ENCODE measurements at places on chromosomes 4 and X.
A peak's percentile ranks its signal among the peaks of the same experiment; 100 is the strongest.

DNA sequence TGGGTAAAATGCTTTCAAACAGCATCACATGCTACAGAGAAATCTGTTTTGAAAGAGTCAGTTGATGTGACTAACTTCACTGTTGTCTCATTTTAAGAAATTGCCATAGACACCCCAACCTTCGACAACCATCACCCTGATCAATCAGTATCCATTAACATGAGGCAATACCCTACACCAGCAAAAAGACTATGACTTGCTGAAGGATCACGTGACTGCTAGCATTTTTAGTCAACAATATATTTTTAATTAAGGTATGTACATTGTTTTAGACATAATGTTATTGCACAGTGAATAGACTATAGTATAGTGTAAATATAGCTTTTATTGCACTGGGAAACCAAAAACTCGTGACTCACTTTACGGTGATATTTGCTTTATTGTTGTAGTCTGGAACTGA, 200.0 kb upstream of the ARHGAP24 start:
- DNase-seq: no peak

- no peak for DNase-seq
Observed at GRCh38 chr4:25621027-25621930, 34.4 kb upstream of the SLC34A2 start.

GRCh38 chr4:6532658-6533057, 42.3 kb upstream of the MAN2B2 start:
- DNase-seq: no peak

GRCh38 chr4:186058253-186058979, 10.5 kb upstream of the TLR3 start:
- no peak for DNase-seq

GRCh38 chr4:190017357-190018200, 9.5 kb downstream of the FRG2 start:
- DNase-seq: no peak

DNA sequence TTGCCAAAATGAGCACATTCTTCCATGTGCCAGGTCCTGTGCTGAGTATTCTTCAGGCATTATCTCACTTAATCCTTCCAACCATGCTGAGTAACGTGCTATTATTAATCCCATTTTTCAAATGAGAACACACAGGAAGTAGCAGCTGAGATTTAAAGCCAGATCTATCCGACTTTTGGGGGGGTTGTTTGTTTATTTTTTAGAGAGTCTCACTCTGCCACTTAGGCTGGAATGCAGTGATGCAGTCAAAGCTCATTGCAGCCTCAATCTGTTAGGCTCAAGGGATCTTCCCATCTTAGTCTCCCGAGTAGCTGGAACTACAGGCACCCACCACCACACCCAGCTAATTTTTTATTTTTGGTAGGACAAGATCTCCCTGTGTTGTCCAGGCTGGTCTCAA, 55.5 kb upstream of the TRIM2 start:
- no peak for DNase-seq

GRCh38 chr4:13088726-13089658, 395.1 kb downstream of the RAB28 start:
- no peak for DNase-seq

- DNase-seq: no peak
Observed at GRCh38 chr4:88610771-88611170, 18.5 kb downstream of the HERC3 start.

GRCh38 chr4:95108883-95109421, 351.2 kb downstream of the BMPR1B start:
- DNase-seq: no peak

DNA sequence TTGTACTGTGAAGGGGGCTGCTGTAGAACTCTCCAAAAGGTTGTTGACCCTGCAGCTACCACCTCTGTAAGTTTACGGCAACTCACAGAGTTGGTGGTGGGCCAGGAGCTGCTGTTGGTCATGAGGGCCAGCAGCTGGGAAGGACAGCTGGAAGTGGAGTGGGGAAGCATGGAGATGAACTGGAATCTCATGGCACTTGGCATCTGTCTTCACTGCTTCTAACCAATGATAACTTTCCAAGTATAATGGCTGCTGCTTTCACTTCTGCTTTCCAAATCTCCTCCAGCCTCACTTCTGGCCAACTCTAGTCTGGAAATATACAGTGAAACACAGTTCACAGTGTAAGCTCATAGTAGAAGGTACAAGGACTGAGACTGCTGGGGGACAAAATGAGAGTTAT, 126.5 kb upstream of the INTU start:
- no peak for DNase-seq

DNA sequence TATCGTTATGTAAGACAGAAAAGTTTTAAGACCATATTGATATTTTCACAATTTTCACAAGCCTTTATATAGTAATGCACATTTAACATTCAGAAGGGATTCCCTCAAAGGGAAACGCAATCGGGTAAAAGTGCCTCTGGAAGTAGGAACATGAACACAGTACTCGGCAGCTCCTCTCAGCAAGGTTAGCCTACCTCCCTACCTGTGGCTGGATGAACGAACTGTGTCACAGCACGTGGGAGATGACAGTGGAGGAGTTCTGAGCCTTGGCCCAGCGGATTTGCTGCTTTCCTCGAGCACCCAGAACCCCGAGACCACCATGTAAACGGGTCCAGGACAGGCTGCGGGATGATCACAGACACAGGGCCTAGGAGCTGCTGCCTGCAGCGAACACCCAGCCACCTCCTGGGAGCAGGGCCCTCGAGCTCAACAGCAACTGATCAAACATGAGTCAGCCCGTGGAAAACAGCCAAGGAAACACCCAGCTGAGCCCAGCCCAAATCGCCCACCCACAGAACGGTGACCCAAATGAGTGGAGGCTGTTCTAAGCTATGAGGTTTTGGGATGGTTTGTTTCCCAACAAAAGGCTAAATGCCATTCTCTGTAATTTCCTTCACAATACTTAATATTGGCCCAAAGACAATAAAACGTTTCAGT, 30.4 kb downstream of the FAT1 start:
- DNase-seq: no peak

DNA sequence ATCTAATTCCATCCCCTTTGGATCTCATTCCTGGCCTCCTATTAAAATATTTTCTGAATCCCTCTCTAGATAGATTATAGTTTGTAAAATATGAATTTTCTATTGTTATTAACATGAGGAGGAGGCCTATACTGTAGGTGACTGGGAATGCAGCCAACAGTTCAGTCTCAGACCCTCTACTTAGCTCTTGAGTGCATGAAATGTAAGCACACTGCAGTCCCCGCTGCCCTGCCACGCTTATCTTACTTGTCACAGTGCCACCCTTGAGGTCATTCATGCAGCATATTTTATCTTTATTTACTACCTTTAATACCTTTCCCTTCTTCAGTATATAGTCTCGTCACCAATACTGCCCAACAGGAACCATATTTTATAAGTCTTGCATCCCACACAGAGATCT, 151.0 kb downstream of the CAMK2D start:
- DNase-seq: no peak

DNA sequence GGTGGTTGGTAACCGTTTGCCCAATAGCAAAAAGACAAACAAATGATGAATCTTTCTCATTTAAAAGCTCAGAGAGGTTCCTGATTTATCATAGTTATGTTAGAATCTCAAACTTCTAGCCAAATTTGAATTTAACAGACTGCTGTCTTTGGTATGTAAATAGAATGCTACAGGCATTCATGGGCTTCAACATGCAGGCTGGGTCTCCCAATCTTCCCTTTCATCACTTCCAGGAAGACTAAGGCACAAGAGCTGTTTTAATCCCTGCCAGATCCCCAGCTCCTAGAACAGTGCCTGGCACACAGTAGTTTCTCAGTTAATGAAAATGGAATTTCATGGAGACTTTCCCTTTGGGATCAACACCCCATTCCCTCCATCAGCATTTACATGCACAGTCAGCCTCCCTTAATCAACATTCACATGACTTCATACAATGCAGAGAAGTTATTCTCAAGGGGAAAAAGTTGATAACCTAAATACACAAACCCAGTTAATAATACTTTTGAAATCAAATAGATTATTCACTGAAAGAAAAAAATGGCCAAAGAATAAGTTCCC, 107.6 kb upstream of the C1QTNF7 start:
- DNase-seq: no peak

- no peak for DNase-seq
Observed at GRCh38 chr4:55819634-55820033, at the start of gene EXOC1L. EXOC1L (plus strand) TSS chr4:55819790; CDS start chr4:55820027, 237 bp downstream.

DNA sequence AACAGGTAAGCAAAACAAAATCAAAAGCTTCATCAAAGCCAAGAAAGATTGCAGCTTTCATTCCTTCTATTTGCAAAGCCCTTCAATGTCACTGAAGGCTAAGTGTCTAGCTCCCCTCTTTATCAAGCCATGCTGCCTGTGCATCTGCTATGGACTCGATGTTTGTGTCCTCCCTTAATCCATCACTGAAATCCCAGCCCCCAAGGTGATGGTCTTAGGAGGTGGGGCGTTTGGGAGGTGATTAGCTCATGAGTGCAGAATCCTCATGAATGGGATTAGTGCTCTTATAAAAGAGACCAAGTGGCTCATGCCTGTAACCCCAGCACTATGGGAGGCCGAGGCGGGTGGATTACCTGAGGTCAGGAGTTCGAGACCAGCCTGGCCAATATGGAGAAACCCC, 6.9 kb upstream of the TRIM2 start:
- no peak for DNase-seq

DNA sequence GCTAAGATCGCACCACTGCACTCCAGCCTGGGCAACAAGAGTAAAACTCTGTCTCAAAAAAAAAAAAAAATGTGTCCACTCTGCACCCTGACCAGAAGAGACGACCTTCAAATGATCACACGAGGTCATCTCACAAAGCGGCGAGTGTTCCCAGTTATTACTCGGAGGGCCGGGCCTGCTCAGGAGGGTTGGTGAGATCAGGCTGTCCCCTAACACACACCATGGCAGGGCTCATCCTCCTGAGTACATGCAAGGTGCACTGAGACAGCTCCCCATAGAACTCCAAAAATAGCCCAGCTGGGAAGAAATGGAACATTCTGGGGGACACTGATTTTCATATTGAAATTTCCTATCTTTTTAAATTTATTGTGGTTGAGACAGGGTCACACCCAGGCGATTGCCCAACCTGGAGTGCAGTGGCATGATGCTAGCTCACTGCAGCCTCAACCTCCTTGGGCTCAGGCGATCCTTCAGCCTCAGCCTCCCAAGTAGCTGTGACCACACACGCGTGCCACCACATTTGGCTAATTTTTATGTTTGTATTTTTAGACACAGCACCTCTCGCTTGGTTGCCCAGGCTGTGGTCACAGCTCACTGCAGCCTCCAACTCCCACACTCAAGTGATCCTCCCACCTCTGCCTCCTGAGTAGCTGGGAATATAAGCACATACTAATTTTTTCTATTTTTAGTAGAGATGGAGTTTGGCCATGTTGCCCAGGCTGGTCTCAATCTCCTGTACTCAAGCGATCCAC, 51.5 kb downstream of the DHRSX start:
- DNase-seq: no peak

DNA sequence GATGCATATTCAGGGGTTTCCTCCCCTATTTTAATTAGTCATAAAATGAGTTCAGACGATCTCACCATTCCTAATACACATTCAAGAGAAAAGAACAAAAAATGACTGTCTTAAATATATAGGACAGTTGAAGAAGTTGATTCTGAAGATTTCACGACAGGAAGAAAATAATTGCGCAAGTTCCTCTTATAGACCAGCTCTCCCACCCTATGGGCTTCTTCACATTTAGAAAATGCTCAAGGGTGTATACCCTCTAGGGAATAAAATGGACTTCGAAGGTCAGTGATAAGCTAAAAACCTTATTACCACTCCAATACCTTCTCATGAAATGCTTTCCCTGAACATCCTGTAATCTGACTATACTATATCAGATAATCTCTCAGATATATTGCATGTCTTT, 149.2 kb upstream of the TEX13C start:
- no peak for DNase-seq

DNA sequence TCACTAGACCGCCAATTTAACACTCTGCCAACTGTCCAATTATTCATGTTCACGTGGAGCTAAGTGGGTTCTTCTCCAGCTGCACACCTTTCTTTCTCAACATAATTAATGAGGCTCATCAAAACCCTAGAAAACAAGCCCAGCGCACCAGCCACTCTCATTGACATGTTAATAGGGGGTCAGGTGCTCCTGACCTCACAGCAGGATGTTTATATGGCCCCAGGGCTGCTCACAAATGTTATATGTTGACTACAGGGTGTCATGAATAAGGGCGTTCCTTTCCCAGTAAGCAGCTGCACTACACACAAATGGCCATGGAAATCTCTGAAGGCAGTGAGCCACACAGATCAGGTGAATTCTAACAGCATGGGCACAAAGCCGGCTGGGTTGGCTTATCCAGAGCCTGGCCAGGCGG, 209.8 kb downstream of the MGST2 start:
- DNase-seq: no peak

DNA sequence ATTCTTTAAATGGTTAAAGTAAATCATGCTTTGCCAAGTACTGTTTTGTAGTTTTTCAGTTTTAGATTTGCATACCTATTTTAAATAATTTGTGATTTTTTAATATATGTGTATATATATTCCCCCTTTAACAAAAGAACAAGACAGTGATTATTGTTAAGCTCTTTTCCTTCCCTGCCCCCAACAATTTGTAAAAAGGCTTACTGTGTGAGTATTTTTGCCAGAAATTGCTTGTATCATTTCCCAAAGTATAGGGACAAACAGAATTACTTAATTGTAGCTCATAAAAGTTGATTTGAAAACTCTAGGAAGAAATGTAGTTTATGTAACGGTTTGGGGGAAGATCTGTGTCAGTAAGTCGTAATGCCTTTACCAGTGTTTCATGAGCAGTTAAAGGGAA, 19.0 kb downstream of the CPEB2 start:
- no peak for DNase-seq

GRCh38 chr4:17204908-17205307, 306.5 kb upstream of the LDB2 start:
- no peak for DNase-seq

GRCh38 chr4:15963001-15963451, at the start of gene FGFBP2:
FGFBP2 (minus strand) TSS chr4:15963175; CDS start chr4:15963129, 46 bp downstream.
- DNase-seq: peak; percentile 50

DNA sequence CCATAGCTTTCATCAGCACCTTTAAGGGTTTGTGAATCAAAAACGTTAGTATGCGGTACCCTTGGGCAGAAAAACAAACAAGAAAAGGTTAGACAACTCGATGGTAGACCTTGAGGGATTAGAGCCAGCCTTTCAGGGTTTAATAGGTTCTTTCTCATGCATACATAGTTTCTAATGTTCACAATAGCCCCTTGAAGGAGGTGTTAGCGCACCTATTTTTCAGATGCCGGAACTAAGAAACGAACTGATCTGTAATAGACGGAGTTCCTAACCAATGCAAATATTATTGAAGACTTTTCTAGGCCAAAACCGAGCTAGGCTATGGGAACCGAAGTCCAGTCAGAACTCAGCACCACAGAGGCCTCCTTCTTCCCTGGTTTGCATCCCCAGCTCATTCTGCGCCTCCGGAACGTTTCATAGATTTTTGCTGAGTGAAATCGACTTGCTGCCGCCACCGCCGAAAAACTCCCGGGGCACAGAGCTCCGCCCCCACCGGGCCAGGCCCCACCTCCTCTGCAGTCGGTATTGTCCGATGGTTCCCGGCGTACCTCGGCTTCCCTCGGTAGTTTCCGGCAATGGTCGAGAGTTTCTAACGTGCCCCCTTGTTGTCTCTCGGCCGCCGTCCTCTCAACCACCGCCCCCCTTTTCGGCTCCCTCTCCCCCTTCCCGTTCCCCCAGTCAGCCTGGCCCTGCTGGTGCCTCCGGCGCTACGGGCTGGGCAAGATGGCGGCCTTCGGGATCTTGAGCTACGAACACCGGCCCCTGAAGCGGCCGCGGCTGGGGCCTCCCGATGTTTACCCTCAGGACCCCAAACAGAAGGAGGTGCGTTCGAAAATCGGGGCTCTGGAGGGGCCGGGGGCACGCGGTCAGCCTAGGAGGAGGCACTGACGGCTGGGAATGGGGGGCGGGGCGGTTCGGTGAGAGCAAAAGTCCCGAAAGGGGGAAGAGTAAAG, at the start of gene MED12:
MED12 (plus strand) TSS at position 565 of the 953 bp plus-strand sequence; CDS start at position 724, 159 bp downstream.
- DNase-seq: peak; percentile 73

All from stimulated activated CD4-positive, alpha-beta T cell treated with anti-CD3 and anti-CD28 coated beads, Interleukin-2, amount 100 ng/mL, for 48 hours (primary cell).